ENCODE measurements at places on chromosomes 5 and 9.

DNA sequence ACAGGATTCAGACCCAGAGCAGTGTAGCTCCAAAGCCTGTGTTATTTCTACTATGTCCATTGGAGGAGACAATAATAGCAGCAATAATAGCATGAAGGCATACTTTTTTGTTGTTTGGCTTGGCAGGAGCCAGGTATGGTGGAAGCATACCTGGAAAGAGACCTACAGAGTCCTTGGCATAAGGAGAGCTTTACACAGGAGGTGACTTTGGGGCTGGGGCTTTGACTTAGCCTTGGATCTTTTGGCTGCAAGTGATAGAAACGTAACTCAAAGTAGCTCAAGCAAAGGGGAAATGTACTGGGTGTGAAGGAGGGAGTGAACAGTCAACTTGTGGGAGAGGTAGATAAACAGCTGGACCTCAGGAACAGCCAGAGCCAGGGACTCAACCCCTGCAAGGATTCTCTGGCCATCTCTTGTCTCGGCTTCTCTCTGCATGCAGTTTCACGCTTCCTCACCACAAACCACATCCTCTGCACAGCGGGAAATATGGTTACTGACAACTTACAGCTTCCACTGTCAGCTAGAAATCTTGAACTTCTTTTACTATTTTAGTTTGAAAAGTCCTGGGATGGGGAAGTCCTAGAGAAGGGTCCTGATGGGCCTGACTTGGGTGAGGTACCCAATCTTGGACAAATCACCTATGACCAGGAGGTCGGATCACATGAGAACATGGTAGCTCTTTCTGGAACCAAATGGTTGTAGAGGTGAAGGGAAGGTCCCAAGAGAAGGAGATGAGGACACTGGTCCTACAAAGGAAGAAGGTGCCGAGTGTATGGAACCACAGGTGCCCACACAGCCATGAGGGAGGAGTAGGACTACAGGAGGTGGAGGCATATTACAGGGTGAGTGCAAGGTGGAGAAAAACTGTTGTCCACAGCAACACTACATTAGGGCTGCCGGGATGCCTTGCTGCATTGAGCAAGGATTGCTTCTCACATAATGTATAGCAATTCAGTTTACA, 47.0 kb upstream of the TGFBR1 start:
- no peak for DNase-seq

- DNase-seq: no peak
Observed at GRCh38 chr9:37951671-37952449, 47.9 kb upstream of the SLC25A51 start.

DNA sequence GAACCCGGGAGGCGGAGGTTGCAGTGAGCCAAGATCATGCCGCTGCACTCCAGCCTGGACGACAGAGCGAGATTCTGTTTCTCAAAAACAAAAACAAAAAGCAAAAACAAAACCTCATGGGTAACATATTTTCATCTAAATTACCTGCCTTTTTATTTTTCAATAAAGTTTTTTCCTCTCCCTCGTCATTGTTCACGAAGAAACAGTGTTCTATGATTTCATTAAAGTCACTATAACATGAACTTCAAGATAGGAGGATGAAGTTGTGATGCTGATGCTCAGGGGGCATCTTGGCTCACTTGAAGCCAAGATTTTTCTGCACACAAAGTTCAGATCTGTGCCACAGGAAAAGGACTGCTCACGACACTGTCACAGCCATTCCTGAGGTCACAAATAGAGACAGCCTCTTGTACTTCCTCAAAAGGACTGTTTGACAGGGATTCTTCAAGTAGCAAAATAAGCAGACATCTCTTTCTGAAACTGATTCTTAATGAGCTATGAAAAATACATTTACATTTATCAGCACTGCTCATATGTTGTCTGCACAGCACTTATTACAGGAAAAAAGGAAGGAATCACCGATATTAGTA, 16.1 kb downstream of the NIPSNAP3B start:
- no peak for DNase-seq

DNA sequence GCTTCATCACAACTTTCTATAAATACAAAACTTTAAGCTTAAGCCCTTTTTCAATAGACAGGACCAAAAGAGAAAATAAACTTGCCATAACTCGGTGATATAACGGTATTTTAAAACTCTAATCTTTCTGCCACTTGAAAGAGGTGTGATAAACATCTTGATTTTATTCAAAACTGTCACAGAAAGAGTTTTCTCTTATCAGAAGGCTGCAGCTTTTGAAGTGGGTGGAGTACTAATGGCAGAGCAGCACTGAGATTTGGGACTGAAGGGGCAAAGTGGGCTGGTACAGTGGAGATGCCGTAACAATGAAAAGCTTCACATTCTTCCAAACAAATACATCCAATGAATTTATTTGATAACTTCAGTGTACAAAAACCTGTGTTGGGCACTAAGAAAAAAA, 92.5 kb downstream of the FBXO38 start:
- DNase-seq: no peak

GRCh38 chr5:138033907-138034306, 1.0 kb upstream of the FAM13B start:
- no peak for DNase-seq

DNA sequence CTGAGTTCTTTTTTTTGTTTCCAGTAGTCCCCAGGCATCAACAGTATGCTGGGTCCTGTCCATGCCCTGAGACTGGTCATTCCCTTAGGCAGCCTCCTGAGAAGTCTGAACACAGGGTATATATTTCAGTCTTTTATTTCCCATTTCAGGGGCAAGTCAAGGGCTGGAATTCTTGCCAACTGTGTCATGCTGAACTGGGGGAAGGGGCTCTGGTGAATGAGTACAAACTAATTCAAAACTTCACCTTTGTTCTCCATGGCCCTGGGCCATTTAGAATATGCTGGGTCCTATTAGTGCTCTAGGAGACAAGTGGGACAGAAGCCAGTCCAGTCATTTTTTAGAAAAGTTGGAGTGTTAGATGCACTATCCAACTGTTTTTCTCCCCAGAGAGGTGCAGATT, 170.3 kb downstream of the TMC1 start:
- no peak for DNase-seq

GRCh38 chr5:130402906-130403305, 498.6 kb downstream of the CHSY3 start:
- no peak for DNase-seq

- DNase-seq: no peak
Observed at GRCh38 chr5:155148694-155149093, 135.1 kb downstream of the KIF4B start.

DNA sequence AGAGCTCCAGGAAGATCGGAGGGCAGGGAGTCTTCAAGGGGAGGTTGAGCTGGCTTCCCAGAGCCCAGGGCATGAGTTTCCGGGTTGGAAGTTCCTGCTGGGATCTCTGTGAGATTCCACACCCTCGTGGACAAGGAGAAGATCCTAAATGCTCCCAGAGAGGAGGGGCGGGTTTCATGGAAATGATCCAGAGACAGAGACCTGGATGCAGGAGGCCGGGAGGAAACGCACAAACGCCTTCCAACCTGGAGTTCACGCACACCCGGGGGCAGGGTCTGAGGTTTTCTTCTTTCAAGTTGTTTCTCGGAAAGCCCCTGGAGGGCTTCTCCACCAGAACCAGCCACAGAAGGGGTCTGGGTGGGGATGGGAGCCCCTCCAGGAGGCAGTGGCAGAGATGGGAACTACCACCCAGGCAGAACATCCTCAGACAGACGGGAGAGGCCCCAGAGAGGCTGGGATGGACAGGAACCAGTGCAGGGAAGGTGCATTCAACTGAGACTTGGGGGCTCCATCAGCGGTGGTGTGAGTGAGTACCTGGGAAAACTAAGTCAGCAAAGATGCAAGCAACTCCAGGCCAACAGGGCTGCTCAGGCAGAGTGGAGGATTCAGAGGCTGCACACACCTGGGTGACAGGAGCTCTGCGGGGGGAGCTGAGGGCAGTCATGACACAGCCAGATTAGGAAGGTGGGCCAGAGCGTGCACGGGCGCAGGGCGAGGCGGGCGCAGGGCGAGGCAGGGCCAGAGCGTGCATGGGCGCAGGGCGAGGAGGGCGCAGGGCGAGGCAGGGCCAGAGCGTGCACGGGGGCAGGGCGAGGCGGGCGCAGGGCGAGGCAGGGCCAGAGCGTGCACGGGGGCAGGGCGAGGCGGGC, 52.1 kb upstream of the EXOC3 start:
- DNase-seq: no peak

- DNase-seq: no peak
Observed at GRCh38 chr5:136809382-136809781, 444.0 kb upstream of the TRPC7 start.

- DNase-seq: no peak
Observed at GRCh38 chr9:93184432-93185265, 710 bp downstream of the WNK2 start.

Data from stimulated activated CD4-positive, alpha-beta T cell treated with anti-CD3 and anti-CD28 coated beads, Interleukin-1b, Interleukin-23, amount 100 ng/mL, for 1 hour (primary cell).